Kidney glomerular epithelial cell (primary cell): ENCODE measurements at places on chromosomes 1 and 21.

DNA sequence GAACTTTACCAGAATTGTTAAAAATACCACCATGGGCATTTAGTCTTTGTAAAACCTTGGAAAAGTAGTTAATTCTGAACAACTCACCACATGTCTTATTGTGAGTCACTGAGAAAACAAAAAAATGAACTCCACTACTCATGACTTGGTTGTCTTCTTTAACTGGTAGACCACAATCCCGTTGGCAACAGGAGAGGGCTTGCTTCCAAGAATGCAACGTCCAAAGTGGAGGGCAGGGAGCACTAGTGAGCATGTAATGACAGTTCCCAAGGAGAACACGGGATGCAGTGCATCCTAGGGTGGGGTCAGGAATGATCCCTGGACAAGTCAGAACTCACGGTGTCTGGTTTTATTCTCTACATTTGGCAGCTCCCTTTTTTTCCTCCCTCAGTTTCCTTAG lies 15.2 kb upstream of the HMCN1 start:
- DNase-seq, result peak; percentile 85

DNA sequence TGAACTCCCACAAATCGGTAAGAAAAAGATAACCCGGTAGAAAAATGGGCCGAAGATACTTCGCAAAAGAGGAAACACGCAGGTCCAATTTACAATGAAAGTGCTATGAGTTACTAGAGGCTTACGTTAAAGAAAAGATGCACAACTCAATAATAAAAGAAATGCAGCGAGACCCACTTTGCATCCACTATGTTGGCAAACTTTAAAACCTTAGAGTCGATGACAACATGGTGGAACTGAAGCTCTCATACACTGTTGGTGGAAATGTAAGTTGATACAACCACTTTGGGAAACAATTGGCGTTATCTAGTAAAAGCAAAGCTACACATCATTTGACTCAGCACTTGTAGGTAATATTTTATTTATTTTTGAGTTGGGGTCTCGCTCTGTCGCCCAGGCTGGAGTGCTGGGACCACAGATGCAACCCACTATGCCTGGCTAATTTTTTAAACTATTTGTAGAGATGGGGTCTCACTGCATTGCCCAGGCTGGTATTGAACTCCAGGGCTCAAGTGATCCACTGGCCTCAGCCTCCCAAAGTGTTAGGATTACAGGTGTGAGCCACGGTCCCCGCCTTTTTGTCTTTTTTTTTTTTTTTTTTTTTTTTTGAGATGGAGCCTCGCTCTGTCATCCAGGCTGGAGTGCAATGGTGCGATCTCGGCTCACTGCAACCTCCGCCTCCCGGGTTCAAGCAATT lies 696 bp upstream of the GPATCH3 start:
- no peak for DNase-seq

- no peak for DNase-seq
These were observed 908.9 kb upstream of the ADGRL2 start for GRCh38 chr1:80891871-80892270.

GRCh38 chr1:21064057-21064456 lies 112.6 kb downstream of the EIF4G3 start:
- DNase-seq, result no peak

GRCh38 chr1:30325999-30326398 lies 397.4 kb downstream of the MATN1 start:
- no peak for DNase-seq

DNA sequence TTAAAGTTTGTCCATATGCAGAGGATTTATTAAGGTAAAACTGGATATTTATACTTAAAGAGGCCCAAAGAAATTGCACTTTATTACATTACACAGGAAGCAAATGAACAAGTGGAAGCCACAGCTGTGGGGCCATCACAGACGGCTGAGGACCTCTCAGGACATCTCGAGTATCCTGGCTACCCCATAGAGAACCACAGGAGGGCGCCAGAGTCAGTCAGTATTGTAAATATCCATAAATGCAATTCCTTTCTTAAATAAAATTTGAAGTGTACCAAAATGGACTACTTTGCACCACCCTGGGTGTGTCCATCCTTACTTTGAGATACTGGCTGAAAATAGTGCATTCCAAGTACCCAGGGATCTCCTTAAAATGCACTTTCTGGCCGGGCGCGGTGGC lies 257.2 kb downstream of the MRPL39 start:
- peak; percentile 33 for DNase-seq

DNA sequence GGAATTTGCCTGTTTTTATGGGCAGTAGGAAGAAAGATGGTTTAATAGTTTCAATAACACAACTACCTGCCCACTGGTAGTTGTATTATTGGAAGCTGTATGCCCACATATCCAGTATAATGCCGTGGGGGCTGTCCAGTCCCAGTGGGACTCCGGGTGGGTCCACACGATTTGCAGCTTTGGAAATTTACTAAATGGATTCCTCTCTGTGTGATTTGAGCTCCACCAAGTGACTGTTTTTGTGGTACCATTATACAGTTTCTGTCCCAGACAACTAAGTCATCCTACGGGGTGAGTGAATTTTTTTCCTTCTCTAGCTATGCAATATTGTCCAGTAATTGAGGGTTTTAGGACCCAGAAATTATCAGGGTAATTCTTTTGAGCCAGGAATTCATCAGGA lies 86.8 kb downstream of the PLA2G4A start:
- no peak for DNase-seq

DNA sequence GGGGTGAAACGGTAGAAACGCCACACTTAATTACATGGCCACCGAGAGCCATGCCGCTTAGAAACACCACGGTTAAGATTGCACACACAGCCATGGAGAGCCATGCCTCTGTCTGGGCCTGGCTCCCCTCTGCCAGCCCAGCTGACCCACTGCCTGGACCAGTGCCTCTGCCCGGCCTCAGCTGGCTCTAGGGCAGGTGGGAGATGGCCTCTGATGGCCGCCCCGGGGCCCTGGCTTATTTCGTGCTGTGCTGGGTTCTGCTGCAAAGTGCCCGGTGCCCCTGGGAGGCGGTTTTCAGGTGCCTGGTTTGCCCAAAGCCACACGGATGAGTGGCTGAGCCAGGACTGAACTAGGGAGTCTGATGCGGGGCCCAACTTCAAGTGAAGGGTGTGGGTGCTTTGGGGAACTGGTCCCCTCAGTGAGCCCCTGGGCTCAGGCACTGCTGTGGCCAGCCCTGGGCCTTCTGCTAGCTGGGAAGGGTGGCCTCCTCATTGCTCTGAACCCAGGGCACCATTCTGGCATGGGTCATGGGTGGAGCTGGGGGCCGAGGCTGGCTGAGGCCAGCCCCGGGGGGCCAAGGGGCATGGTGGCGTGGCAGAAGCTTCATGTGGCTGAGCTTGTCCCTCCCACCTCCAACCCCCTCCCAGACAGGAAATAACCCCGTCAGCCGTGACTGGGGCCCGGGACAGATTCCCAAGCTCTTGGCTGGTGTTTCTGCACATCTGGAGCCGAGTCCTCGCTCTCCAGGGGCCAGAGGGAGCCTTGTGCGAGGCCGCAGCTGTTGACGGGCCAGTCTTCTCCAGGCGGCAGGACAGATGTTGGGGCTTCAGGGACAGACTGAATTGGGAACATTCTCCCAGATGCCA lies 1.9 kb upstream of the GPR153 start:
- no peak for DNase-seq

- no peak for DNase-seq
These were observed 21.3 kb upstream of the EFHD2 start for GRCh38 chr1:15388201-15388880.
